ENCODE measurements at places on chromosomes 11 and 22.

DNA sequence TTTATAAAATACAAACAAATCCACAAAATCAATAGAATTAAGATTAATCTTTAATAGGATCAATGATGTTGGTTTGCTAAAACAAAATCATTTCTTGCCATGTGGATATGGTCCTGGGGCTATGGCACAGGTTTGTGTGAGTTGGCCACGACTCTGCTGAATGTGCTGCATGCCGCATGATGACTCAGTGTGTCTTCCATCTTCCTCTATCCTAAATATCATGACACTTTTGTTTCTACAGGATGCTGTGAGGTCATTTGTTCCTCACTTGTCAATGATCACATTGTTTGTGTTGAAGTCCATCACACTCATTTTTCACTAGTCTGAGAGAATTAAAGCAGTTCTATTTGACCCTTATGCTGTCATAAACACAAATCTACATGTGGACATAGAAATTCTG lies 167.2 kb upstream of the ZBED5 start:
- H3K36me3 ChIP-seq, result no peaks in the 10 kb centered on the region
- H3K27ac ChIP-seq, result no peak overlapping the region
- no peaks in the 10 kb centered on the region for H3K4me1 ChIP-seq
- no peak for DNase-seq
- H3K27me3 ChIP-seq, result no peaks in the 10 kb centered on the region

DNA sequence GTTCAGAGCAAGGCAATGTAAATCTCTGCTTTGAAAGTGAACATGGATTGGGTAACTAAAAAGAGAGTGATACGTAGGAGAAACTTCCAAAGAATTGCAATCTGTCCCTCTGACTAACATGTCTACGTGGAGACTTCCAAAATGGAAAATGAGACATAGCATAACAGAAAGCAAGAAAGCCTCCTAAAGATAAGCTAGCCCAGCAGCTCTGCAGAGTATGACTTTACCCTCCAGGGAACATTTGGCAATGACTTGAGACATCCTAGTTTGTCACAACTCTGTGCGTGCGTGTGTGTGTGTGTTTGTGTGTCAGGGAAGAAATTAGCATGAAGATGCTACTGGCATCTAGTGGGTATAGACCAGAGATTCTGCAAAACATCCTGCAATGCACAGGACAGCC lies 817.4 kb downstream of the NTM start:
- no peak for DNase-seq
- no peaks in the 10 kb centered on the region for H3K36me3 ChIP-seq
- no peak overlapping the region for H3K4me3 ChIP-seq
- no peaks in the 10 kb centered on the region for H3K4me1 ChIP-seq
- H3K27ac ChIP-seq, result no peak overlapping the region

GRCh38 chr11:70545610-70545912 lies 147.2 kb downstream of the CTTN start:
- H3K27me3 ChIP-seq, result no peaks in the 10 kb centered on the region
- H3K4me3 ChIP-seq, result no peak overlapping the region
- H3K4me1 ChIP-seq, result no peaks in the 10 kb centered on the region
- no peak overlapping the region for H3K27ac ChIP-seq

- H3K27me3 ChIP-seq, result no peaks in the 10 kb centered on the region
- no peak overlapping the region for H3K27ac ChIP-seq
- H3K4me3 ChIP-seq, result no peak overlapping the region
- peaks cover 7% of the 10 kb centered on the region for H3K4me1 ChIP-seq
- H3K36me3 ChIP-seq, result no peaks in the 10 kb centered on the region
Observed at GRCh38 chr11:12682737-12683500, 8.7 kb downstream of the TEAD1 start.

- H3K4me1 ChIP-seq, result no peaks in the 10 kb centered on the region
- no peak overlapping the region for H3K27ac ChIP-seq
- H3K36me3 ChIP-seq, result peaks cover 6% of the 10 kb centered on the region
- no peaks in the 10 kb centered on the region for H3K27me3 ChIP-seq
Observed at GRCh38 chr22:45804986-45805325, 133.3 kb downstream of the ATXN10 start.

- no peak overlapping the region for H3K4me3 ChIP-seq
- H3K36me3 ChIP-seq, result no peaks in the 10 kb centered on the region
- no peak for DNase-seq
- peaks cover 82% of the 10 kb centered on the region for H3K4me1 ChIP-seq
Observed at GRCh38 chr11:61076506-61077304, 25.6 kb upstream of the CD5 start.

- no peak for DNase-seq
Observed at GRCh38 chr11:86117712-86118063, 48.8 kb upstream of the PICALM start.

GRCh38 chr11:107076832-107077231 lies 58.6 kb upstream of the GUCY1A2 start:
- no peak overlapping the region for H3K27ac ChIP-seq
- H3K36me3 ChIP-seq, result no peaks in the 10 kb centered on the region
- H3K4me3 ChIP-seq, result no peak overlapping the region
- no peaks in the 10 kb centered on the region for H3K4me1 ChIP-seq

DNA sequence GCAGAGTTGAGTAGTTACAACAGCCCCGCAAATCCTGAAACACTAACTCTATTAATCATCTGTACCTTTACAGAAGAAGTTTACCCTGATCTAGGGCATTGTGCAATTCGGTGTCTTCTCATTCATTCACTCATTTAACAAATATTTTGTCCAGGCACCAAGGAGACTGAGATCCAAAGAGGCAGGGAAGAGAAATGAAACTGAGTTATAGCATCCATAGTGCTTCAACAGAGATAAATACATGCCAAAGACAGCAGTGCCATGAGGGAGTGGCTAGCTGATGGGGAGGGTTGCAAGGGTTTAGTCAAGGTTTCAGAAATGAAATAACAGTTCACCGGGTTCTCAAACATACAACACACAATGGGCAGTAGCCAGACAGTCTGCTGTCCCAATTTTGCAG lies 40.2 kb upstream of the MTNR1B start:
- H3K4me3 ChIP-seq, result no peak overlapping the region
- H3K27me3 ChIP-seq, result no peaks in the 10 kb centered on the region
- H3K27ac ChIP-seq, result no peak overlapping the region

- DNase-seq, result no peak
- no peaks in the 10 kb centered on the region for H3K27me3 ChIP-seq
- H3K36me3 ChIP-seq, result peaks cover 27% of the 10 kb centered on the region
- H3K27ac ChIP-seq, result no peak overlapping the region
Observed at GRCh38 chr11:114448749-114449482, 9.6 kb downstream of the REXO2 start.

DNA sequence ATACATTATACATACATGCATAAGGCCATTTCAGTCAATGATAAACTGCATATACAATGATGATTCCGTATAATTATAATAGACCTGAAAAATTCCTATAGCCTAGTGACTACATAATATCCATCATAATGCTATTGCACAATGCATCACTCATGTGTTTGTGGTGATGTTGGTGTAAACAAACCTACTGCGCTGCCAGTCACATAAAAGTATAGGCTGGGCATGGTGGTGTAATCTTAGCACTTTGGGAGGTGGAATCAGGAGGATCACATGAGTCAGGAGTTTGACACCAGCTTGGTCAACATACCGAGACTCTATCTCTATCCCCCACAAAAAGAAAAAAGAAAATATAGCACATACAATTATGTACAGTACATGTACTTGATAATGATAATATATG lies 163.7 kb upstream of the DDI1 start:
- H3K4me3 ChIP-seq, result no peak overlapping the region
- no peak for DNase-seq
- H3K4me1 ChIP-seq, result no peaks in the 10 kb centered on the region
- H3K27me3 ChIP-seq, result no peaks in the 10 kb centered on the region
- no peak overlapping the region for H3K27ac ChIP-seq
- H3K36me3 ChIP-seq, result no peaks in the 10 kb centered on the region

GRCh38 chr11:74175920-74176319 lies 4.8 kb downstream of the PPME1 start:
- H3K36me3 ChIP-seq, result no peaks in the 10 kb centered on the region
- H3K27ac ChIP-seq, result no peak overlapping the region
- DNase-seq, result no peak
- no peaks in the 10 kb centered on the region for H3K27me3 ChIP-seq
- peaks cover 19% of the 10 kb centered on the region for H3K4me1 ChIP-seq
- H3K4me3 ChIP-seq, result no peak overlapping the region

- H3K4me3 ChIP-seq, result peak overlapping the region; percentile 72
- H3K27ac ChIP-seq, result peak overlapping the region; percentile 76
- H3K4me1 ChIP-seq, result peaks cover 58% of the 10 kb centered on the region
- H3K27me3 ChIP-seq, result no peaks in the 10 kb centered on the region
- H3K36me3 ChIP-seq, result no peaks in the 10 kb centered on the region
- peak; percentile 57 for DNase-seq
Observed at GRCh38 chr11:102451681-102452460, 694 bp downstream of the TMEM123 start.

- H3K4me3 ChIP-seq, result no peak overlapping the region
- H3K27ac ChIP-seq, result no peak overlapping the region
- DNase-seq, result no peak
- H3K4me1 ChIP-seq, result no peaks in the 10 kb centered on the region
- peaks cover 7% of the 10 kb centered on the region for H3K36me3 ChIP-seq
Observed at GRCh38 chr22:31739795-31740201, 10.1 kb downstream of the PRR14L start.

DNA sequence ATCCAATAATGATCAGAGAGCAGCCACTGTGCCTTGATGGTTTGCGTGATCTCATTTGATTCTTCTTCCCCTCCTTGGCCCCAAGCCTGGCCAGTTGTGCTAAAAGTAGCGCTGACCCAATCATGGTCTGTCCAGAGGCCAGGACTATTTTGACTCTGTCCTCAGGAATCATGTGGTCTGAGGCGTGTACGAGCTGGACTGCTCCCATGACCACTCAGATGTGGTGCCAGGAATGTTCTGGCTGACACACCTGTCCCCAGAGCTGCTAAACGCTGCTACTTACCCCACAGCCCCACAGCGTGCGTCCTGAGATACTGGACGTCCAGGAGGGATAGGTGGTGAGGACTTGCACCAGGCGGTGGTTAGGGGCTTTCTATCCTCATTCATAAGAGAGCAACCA lies 70.5 kb downstream of the FEZ1 start:
- H3K4me1 ChIP-seq, result no peaks in the 10 kb centered on the region
- no peaks in the 10 kb centered on the region for H3K27me3 ChIP-seq

DNA sequence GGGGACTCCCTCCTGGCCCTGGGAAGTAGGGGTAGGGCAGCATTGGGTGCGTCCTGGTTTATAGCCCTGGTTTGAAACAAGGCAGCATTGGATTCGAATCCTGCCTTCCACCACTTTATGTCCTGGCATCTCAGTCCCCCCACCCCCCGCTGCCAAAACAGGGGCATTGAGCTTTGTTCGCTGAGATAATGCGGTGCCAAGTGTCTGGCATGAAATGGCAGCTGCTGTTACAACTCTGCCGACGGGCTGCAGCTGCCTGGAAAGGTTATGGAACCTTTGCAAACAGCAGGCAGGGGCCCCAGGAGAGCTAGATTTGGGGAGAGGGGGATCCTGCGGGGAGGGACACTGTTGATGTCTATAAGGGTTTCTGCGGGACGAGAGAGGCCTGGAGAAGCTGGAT lies 1.9 kb downstream of the TST start:
- DNase-seq, result no peak
- H3K36me3 ChIP-seq, result no peaks in the 10 kb centered on the region
- no peaks in the 10 kb centered on the region for H3K27me3 ChIP-seq
- H3K4me1 ChIP-seq, result peaks cover 6% of the 10 kb centered on the region

GRCh38 chr22:45424241-45424731 lies 10.8 kb downstream of the RIBC2 start:
- no peak overlapping the region for H3K27ac ChIP-seq
- H3K36me3 ChIP-seq, result no peaks in the 10 kb centered on the region
- H3K4me3 ChIP-seq, result no peak overlapping the region

GRCh38 chr11:92653454-92653853 lies 316.0 kb upstream of the MTNR1B start:
- H3K4me1 ChIP-seq, result no peaks in the 10 kb centered on the region
- H3K36me3 ChIP-seq, result no peaks in the 10 kb centered on the region
- H3K4me3 ChIP-seq, result no peak overlapping the region
- H3K27ac ChIP-seq, result no peak overlapping the region

- no peak overlapping the region for H3K4me3 ChIP-seq
- H3K27ac ChIP-seq, result no peak overlapping the region
Observed at GRCh38 chr11:61698173-61698948, 18.2 kb downstream of the DAGLA start.

DNA sequence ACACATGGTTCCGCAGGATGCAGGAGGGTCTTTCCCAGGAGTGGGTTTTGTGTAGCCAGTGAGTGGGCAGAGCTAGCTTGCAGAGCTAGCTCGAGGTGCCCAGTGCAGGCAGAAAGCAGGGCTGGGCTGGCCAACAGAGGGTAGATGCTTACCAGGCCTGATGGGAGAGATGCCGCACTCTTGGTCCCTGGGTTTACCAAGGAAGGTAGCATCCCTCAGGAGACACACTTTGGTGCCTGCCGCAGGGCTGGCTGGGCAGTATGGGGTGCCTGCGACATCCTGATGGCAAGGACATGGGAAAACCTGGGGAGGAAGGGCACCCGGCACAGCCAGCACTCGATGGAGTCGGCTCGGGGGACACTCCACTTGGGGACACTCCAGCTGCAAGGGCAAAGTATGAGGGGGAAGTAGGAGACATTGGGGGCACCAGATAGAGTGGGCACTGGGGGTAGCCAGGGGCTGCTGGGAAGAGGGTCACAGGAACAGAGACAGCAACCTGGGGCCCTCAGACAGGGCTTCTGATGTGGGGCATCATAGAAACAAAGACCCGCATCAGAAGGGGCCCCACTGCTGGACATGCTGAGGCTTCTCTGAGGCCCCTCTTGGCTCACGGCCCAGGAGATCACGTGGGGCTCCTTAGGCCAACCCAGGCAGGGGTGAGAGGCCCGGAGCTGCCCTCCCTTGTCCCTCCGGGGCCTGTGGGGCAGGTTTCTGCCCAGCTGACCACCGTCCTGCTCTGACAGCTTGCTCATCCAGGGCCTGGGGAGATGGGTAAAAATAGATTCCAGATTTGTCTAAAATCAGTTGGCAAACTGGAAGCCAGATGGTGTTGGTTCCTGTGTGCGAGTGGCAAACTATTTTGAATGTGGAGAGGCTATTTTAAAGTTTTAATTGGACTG lies 89.8 kb downstream of the MORC2 start:
- H3K4me1 ChIP-seq, result no peaks in the 10 kb centered on the region
- no peaks in the 10 kb centered on the region for H3K36me3 ChIP-seq
- H3K27me3 ChIP-seq, result no peaks in the 10 kb centered on the region
- no peak overlapping the region for H3K27ac ChIP-seq
- no peak for DNase-seq
- no peak overlapping the region for H3K4me3 ChIP-seq

GRCh38 chr22:30167734-30168133 lies 78.8 kb downstream of the LIF start:
- DNase-seq, result no peak
- no peak overlapping the region for H3K4me3 ChIP-seq
- H3K36me3 ChIP-seq, result no peaks in the 10 kb centered on the region
- peaks cover 25% of the 10 kb centered on the region for H3K4me1 ChIP-seq
- no peak overlapping the region for H3K27ac ChIP-seq

- no peak for DNase-seq
- H3K36me3 ChIP-seq, result peaks cover 36% of the 10 kb centered on the region
- peak overlapping the region; percentile 87 for H3K27ac ChIP-seq
- H3K4me3 ChIP-seq, result peak overlapping the region; percentile 88
- peaks cover 73% of the 10 kb centered on the region for H3K4me1 ChIP-seq
Observed at GRCh38 chr11:67400942-67401494, 640 bp downstream of the PPP1CA start.
